Fibroblast of the conjunctiva (primary cell): ENCODE measurements at places on chromosomes 11 and 22.
A peak's percentile ranks its signal among the peaks of the same experiment; 100 is the strongest.

DNA sequence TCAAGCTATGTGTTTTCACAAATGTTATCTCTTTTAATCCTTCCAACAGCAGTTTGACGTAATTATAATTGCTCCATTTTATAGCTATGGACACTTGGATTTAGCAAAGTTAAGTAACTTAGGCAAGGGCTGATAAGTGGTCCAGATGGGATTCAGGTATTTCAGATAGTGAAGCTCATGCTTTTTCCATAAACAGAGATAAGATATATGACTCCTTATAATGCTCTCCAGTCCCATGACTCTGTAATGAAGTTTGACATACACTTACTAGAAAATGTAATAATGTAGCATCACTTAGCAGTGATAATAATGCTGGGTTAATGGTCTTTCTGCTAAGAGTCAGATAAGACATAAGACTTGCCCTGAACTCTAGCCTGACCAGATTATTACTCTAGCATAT lies 892.1 kb downstream of the LRRC4C start:
- no peak for DNase-seq

GRCh38 chr11:32396331-32396730 lies 39.0 kb downstream of the WT1 start:
- no peak for DNase-seq

DNA sequence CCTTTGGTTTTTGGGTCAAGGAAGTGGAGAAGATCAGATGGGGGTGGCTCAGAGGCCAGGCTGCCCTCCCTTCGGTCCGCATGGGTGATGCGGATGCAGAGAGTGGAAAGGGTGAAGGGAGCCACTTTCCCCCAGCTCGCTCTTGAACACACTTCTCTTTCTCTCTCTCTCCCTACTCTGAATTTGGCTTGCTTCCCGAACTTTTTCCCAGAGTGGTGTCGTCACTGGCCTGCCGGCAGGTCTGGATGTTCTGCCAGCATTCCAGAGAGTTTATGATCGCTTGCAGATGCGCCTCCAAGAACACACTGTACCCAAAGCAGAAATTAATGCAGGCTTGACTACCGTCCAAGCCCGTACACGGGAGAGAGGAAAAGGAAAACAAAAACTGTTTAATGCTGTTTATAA lies 103.2 kb downstream of the ZBTB16 start:
- peak; percentile 100 for DNase-seq

DNA sequence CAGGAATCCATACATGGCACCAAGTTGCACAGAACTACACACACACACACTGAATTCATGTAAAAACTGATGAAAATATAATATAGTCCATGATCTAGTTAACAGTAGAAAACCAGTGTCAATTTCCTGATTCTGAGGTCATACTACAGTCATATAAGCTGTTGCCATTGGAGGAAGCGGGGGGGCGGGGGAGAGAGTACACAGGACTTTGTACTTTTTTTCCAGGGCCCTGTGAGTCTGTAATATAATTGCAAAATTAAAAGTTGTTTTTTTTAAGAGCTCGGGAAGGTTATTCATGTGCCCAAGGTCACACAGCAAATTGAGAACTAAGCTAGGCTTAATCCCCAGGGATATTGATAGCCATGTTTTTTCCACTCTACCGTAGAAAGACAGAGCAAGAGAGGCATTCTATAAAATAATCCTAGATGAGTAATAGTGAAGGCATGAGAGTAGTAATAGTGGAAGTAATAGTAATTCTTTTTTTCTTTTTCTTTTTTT lies 312.3 kb downstream of the MN1 start:
- DNase-seq: peak; percentile 53

DNA sequence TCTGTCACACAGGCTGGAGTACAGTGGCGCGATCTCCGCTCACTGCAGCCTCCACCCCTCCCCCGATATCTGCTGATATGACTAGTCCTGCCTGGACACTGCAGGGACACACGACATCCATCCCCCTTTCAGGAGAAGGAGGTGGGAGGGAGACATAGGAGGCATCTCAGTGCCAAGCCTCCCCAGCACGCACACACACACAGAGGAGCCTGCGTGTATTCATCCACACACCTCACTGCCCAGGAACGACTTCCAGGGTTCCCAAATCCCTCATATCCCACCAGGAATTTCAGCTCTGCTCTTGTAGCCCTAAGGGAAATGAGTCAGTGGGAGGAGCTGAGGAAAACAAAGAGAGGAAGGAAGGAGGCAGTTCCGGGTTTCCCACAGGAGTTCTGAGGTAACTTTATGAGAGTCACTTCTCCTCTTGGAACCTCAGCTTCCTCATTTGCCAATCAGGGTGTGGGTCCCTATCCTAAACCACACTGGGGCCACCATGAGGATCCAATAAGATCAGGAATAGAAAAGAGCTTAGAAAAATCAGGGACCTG lies 37.2 kb upstream of the ACER3 start:
- DNase-seq: no peak

DNA sequence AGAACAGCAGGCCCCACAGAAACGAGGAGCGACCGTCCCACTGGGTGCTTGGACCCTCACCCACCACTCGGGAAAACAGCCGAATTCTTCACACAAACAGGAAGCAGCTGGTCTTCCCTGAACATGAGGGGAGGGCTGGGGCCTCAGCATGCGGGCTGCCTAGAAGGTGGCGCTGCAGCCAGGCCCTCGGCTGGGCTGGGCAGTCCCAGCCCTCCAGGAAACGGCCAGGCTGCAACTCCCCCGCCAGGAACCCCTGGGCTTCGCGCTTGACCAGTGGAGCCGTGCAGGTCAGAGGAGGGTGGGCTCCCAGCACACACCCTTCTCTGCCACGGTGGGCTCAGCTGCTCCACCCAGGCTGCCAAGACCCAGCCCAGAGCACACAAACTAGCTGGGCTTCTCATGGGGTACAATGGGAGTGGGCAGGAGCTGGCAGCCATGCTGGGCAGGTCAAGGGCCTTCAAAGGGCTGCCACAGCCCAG lies 29.6 kb downstream of the IGF2 start:
- DNase-seq: no peak

DNA sequence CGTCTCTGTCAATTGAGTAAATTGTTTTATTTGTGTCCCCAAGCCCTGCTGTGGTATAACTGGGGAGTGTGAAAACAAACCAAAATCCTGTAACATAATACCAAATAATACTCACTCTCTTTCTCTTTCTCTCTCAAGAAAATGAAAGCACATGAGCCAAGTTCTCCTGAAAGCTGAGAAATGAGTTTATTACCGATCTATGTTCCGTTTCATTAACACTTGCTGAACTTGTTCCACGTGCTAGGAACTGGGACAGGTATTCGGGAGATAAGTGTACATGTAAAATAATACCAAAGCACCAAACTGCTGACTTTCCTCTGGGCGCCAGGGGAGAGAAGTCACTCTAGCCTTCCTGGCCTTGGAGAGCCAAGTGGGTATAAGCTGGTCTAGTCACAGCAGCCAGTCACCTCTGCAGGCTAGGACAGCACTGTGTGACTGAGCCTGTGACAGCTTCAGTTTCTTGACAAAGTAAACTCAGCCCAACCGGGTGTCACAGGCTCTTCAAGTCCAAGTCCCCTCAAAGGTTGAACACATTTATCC lies 23.1 kb downstream of the CD6 start:
- no peak for DNase-seq

DNA sequence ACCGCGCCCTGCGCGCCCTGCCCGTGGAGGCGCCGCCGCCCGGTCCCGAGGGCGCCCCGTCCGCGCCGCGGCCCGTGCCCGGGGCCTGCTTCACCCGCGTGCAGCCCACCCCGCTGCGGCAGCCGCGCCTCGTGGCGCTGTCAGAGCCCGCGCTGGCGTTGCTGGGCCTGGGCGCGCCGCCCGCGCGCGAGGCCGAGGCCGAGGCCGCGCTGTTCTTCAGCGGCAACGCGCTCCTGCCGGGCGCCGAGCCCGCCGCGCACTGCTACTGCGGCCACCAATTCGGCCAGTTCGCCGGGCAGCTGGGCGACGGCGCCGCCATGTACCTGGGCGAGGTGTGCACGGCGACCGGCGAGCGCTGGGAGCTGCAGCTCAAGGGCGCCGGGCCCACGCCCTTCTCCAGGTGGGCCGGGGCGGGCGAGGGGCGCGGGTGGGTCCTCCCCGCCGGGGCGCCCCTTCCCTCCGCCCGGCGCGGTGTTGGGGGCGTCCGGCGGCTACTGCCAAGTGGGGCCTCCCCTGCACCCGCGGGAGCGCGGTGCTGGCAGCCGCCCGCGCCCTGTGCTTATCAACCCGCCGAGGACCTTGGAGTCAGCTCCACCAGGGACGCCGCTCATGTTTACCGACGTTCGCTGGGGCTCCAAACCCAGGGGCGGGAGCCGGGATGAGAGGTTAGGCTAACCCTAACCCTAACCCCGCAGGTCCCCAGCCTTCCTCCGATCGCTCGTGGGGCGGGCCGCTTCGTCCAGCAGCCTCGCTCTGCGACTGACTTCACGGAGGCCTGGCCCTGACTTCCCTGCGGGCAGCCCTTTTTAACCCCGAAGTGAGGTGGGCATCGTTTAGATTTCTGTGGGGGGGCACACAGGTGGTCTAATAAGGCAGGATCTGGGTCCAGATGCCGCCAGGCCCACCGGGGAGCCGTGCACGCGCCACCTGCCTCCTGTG lies 649 bp downstream of the SELENOO start:
- no peak for DNase-seq

GRCh38 chr11:36346562-36347383 lies 50.7 kb downstream of the PRR5L start:
- no peak for DNase-seq

DNA sequence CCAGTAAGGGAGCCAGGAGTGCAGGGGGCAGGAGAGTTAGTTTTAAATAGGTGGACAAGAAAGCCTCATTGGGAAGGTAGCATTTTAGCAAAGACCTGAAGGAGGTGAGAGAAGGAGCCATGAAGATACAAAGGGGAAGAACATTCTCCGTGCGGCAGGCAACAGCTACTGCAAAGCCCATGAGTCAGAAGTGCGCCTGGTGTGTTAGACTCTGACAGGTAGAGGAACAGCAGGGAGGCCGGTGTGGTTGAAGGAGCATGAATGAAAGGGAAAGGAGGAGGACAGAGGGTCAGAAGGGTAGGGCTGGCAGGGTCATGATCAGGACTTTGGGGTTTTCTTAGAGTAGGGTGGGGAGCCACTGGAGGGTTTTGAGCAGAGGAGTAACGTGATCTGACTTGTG lies 34.5 kb upstream of the PAMR1 start:
- DNase-seq: no peak

DNA sequence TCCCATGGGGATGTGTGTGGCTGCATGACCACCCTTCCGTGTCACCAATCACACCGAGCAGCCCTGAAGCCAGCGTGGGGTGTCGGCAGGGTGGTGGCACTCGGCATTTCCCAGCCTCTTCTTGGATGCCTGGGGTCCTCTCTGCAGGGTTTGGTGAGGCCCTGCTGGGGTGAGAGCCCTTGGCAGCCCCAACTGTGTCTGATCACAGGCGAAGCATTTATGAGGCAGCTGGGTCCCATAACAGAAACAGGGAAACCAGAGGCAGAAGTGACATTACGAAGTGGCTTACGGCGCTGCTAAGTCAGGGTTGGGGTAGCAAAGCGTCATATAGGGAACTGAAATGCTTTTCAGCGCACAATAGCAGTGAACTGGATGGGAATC lies 92.3 kb upstream of the SEPTIN5 start:
- no peak for DNase-seq

DNA sequence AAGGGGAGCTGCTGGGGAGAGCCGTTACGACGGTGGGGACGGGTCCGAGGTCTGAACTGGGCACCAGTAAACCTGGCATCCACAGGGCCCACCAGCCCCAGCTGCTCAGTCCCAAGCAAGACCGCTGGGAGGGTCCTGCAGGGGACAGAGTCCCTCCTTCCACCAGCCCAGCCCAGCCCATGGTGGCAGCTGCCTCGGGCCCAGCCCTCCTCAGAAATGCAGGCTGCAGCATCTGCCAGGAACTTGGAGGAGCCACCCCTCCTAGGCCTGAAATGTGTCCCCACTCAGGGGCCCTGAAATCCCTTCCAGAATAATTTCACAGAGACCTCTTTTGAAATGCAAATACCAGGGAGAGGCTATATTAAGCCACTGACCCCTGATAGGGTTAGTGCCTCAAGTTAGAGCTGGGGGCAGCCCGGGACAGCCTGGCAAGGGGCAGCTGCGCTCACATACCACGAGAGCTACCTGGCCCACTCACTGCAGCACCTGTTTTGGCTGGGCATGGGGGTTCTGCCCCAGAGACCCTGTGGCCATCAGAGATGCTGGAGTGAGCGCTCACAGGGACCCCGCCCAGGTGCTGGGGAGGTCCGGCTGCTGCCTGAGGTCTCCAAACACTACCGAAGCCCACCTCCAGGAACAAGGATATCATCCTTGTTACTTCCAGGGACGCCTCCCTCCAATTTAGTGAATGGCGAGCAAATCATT lies 53.1 kb downstream of the CELSR1 start:
- no peak for DNase-seq

- no peak for DNase-seq
Measured at GRCh38 chr11:64096835-64097234, 61.1 kb downstream of the FLRT1 start.

GRCh38 chr11:118914178-118914918 lies 11.4 kb downstream of the BCL9L start:
- DNase-seq: no peak

DNA sequence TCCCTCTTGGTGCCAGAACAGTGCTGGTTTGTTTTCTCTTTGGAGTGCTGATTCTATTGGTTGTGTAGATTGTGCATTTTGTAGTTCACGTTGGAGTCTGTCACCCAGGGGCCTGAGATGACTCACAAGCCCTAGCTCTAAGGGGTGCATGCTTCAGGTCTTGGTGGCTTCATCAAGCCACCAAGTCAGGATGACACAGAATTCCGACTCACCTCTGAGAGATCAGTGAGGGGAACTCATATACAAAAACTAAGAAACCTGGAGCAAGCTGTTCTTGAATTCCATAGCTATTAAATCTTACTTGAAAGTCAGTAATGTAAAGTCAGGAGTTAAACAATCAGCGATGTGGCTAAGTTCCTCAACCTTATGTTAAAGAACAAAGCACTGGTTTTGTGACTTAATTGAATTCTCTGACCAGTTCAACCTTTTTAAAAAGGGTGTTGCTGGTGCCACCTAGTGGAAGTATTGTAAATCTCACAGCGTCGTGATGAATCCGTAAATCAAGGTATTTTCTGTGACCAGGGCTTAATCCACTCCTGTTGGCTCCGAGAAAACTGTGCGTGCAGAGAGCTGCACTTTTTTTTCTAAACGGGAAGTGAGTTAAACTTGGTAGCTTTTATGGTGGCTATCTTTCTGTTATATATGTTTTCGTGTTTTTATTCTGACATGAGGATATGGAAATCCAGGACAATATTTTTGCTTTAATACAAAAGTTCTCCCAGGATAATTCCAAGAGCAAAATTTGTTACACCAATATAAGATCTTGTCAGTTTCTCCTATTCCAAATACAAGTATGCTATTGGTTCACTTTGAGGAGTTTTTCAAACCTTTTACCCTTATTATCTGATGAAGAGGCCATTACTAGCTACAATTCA lies 14.6 kb downstream of the MMP13 start:
- DNase-seq: peak; percentile 48

- no peak for DNase-seq
Measured at GRCh38 chr11:7016011-7016410, 4.1 kb downstream of the ZNF214 start.

DNA sequence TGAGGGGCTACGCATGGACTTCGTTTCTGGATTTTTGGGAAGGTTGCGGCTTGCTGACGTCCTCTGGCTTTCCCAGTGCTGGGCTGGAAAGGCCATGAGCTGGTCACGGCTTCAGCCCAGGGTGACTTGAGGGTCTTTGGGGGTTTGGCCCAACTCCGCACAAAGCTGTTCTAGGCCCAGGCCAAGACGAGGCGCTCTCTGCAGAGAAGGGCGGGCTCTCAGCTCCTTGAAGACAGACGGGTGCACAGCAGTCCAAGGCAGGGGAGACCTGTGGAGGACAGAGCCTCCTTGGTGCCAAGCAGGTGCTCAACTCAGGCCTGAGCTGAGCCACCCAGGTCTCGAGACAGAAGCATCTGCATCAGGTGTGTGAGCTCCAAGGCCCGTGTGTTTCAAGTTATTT lies 1003.7 kb downstream of the BRD1 start:
- DNase-seq: no peak
